ENCODE measurements at places on chromosomes 16 and 17.

DNA sequence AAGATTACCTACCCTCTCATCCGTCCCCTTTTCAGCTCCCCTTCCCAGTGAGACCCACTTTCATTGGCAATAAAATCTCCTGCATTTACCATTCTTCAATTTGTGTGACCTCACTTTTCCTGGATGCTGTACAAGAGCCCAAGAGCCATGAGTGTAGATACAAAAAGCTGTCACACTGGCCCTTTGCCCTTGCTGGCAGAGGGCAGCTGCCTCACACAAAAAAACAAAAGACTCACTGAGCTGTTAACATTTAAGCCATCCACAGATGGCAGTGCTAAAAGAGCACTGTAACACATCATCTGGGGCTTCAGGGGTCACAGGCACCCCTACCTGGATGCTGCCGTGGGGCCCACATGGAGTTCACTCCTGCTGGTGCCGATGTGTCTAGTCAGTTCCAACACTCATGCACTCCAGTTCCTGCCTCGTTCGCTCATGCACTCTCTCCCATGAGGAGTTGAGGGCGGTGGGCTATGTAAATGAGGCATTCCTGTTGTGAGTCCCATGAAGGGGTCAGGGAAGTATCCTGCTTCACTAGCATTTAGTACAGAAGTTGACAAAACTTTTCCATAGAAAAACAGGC is 123.1 kb downstream of the CA10 start:
- peak; percentile 53 for DNase-seq

- DNase-seq, result no peak
Observed at GRCh38 chr17:12853921-12854320, 64.6 kb downstream of the ARHGAP44 start.

- DNase-seq, result no peak
Observed at GRCh38 chr17:15886804-15887203, 58.1 kb upstream of the ADORA2B start.

- DNase-seq, result peak; percentile 49
Observed at GRCh38 chr17:31488264-31488981, 96.9 kb downstream of the RAB11FIP4 start.

- DNase-seq, result no peak
Observed at GRCh38 chr16:10069374-10069773, 112.9 kb downstream of the GRIN2A start.

- DNase-seq, result no peak
Observed at GRCh38 chr16:4917117-4917516, 19.8 kb downstream of the PPL start.

DNA sequence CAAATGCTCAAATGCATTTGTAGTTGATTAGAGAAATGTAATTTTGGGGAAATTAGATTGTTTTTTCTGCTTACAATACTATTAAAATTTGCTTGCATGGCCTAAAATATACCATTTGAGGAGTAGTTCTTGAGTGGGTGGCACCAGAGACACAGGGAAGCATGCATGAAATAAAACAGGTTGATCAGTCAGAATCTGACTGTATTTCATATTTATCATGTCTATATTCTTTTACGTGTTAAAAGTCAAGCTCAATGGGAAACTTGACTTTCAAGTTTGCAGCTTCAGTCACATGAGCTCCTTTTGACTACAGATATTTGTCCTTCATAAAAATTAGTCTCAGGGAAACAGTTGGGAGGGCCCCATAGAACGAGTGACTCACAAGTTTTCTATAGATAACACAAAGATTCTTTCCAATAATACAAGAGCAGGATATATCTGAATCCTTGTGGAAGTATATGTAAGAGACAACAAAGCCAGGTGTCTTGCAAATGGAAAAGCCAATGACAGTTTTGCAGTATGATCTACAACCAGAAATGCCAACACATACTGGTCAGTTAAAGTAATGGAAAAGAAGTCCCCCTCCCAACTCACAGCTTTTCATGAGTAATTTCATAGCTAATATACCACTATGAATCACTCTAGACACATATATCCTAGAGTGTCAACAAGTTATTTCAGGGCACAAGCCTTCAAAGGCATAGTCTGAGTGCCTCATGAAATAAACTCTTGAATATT is 42.2 kb upstream of the CORO6 start:
- no peak for DNase-seq

GRCh38 chr16:73405851-73406250 is 357.9 kb upstream of the ZFHX3 start:
- no peak for DNase-seq

DNA sequence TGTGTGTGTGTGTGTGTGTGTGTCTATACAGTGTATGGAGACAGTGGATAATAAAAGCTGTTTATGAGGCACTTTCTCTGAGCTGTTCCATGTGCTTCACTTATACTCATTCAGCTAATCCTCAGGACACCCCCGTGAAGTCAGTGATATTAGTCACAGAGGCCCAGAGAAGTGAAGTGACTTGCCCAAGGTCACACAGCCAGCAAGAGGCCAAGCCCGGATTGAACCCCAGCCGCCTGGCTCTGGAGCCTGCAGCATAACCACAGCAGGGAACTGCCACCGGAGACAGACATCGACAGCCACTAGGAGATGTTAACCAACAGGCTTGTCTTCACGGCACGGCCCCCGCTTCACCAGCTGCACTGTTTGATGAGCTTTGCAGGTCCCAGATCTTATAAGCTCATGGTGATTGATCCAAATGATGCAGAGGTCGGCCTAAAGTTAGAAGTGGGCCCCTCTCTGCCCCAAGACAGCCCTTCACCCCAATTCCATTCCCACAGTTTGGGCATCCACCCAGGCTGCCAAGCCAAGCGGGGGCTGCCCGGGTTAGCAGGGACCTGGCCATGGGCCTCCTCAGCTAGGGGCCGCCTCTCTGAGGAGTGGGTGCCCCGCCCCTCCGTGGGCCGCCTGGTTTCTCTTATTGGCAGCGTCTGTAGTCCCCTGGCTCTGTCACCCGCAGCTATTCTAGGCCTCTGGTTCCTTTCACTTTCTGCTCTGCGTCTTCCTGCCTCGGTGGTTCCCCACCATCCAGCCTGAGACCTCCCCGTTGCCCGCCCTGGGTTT is 30.9 kb downstream of the SOCS1 start:
- no peak for DNase-seq

DNA sequence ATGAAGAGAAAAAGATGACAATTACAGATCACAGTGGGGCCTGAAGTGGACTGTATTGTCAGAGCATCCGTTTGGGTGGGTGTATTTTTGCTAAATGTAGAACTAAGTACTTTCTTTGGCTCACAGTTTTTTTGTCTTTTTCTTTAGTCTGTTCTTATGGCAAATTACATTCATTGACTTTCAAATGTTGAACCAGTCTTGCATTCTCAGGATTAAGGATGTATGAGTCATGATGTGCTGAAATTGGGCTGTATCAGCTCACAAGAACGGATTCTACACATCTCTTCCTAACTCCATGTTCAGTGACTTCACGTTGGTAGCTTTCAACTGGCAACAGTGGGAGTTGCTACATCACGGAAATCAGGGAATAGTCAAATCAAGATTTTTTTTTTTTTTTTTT is 66.5 kb downstream of the TEX2 start:
- DNase-seq, result no peak

GRCh38 chr17:67624886-67625656 is 92.7 kb upstream of the NOL11 start:
- peak; percentile 80 for DNase-seq

GRCh38 chr17:42421136-42421506 is 1.9 kb downstream of the CAVIN1 start:
- DNase-seq, result no peak

GRCh38 chr16:75068085-75069031 is 48.2 kb downstream of the LDHD start:
- DNase-seq, result no peak

DNA sequence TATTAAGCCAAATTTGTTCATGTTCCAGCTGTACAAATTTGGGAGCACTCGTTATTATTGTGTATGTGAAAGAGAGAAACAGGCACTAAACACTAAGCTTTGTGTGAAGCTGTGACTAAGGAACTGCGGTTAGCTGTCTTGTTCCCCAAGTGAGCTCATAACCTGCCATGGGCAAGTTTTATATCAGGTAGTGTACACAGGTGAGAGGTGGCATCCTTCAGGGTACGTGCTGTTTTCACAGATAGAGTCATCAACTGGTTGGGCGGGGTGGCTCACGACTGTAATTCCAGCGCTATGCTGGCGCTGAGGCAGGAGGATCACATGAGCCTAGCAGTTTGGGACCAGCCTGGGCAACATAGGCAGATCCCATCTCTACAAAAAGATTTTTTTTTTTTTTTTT is 2.8 kb downstream of the DNAJA3 start:
- no peak for DNase-seq

DNA sequence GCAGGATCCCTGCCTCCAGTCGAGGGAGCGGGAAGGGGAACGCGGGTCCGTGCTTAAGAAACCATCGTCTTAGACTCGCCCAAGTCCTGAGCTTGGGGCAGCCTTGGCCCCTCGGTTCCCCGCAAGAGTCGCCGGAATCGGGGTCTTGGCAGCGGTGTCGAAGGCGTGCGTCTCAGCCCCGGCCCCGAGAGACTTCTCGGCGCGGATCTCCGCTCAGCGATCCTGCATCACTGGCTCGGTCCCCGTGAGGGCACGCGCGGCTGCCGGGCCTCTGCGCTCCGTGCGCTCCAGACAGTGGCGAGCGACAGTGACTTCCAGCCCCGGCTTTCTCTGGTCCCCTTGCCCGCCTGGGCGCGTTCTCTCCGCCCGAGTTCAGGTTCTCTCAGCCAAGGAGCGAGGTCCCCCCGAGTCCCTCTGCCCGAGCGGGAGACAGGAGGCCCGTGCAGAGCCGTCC is 380 bp downstream of the HS3ST3A1 start:
- no peak for DNase-seq

DNA sequence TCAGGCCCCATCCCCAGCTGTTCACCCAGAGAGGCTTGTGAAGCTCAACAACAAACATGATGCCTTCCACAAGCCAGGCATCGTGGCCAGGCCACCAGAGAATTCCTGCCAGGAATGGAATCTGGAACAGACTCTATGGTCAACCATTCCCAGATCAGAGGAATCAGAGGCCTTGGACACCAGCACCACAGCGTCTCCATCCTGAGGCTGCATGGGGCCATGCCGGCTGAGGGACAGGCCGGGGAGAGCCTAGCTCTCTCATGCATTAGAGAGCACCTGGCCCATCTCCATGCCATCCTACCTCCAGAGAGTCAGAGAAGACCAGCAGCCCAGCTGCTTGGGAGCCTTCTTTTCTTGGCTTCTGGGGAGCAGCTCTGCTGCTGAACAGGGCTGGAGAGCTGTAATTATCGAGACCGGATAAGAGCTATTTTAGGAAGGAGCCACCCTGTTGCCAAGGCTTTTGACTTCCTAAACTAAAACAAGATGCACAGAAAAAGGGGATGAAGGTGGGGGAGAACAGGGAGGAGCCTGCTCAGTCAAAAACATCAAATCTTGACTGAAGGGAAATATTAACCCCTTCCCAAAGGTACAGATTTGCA is 24.5 kb upstream of the MTMR4 start:
- no peak for DNase-seq

GRCh38 chr16:82629441-82630027 is 2.8 kb downstream of the CDH13 start:
- no peak for DNase-seq

- DNase-seq, result no peak
Observed at GRCh38 chr16:85592700-85593493, 20.2 kb upstream of the GSE1 start.

GRCh38 chr16:67443265-67443664 is 12.3 kb downstream of the HSD11B2 start:
- no peak for DNase-seq

DNA sequence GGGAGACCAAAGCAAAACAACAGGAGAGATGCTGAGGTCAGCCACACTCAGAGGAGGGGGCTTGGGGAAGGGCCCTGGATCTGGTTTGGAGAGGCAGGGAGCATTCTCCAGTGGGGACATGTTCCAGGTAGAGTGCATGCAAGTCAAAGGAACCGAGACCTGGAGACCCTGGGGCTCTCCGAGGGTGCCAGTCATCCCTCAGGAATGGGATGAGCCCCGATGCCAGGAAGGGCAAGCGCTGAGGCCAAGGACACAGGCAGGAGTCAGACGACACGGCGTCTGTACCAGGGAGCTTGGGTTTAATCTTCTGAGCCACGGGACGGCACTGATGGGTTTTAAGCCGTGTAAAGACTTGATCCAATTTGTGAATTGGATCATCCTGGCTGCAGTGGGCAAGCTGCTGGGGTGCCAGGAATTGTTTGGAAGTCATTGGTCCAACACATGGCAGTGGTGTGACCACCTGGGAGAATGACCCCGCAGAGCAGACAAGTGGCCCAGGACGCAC is 32.9 kb upstream of the ANKRD40CL start:
- DNase-seq, result no peak
